ENCODE measurements at places on chromosomes 2 and 18. TPM values are rescaled to one million over a fixed set of nuclear protein-coding genes. Genes with fewer than 3 reads are reported as not detected.

The POTEC gene
- total RNA-seq: not detected

The GATA6 gene
- 58.8 TPM for total RNA-seq

The GLI2 gene
- total RNA-seq: 1.0 TPM

The VSNL1 gene
- total RNA-seq: 2.1 TPM

The BMP10 gene
- total RNA-seq: not detected

The UGT1A6 gene
- total RNA-seq: 8.5 TPM

The MROH2A gene
- 0.20 TPM for total RNA-seq

The CABLES1 gene
- 8.1 TPM for total RNA-seq

The LRRC30 gene
- total RNA-seq: not detected

The LIMS3 gene
- 1.6 TPM for total RNA-seq

The SEMA4C gene
- 17.5 TPM for total RNA-seq

The C1QL2 gene
- total RNA-seq: not detected

The TMEFF2 gene
- total RNA-seq: 1.0 TPM

The KRTCAP3 gene
- 43.9 TPM for total RNA-seq

The EPC2 gene
- total RNA-seq: 36.3 TPM

The MOCOS gene
- total RNA-seq: 3.3 TPM

The DSG4 gene
- not detected for total RNA-seq

The DSC3 gene
- not detected for total RNA-seq

The POTEE gene
- total RNA-seq: 0.27 TPM

The TUBA4A gene
- total RNA-seq: 69.7 TPM

The PAX8 gene
- 0.82 TPM for total RNA-seq

The ZCCHC2 gene
- total RNA-seq: 27.5 TPM

The FAM124B gene
- 0.43 TPM for total RNA-seq

The UGT1A9 gene
- 4.0 TPM for total RNA-seq

The NTSR2 gene
- not detected for total RNA-seq

The IMP4 gene
- total RNA-seq: 52.7 TPM

The SPP2 gene
- not detected for total RNA-seq

The SKOR2 gene
- total RNA-seq: not detected

The BCL11A gene
- 59.6 TPM for total RNA-seq

The CNDP1 gene
- 0.32 TPM for total RNA-seq

The PTH2R gene
- total RNA-seq: not detected

The APCDD1 gene
- 15.2 TPM for total RNA-seq

The HAAO gene
- 5.8 TPM for total RNA-seq

The IGFBP5 gene
- total RNA-seq: 628 TPM

The SLC5A7 gene
- total RNA-seq: 3.6 TPM

The FRZB gene
- 5.9 TPM for total RNA-seq

The THSD7B gene
- total RNA-seq: not detected

The LAMA1 gene
- total RNA-seq: 2.7 TPM

The PTPN2 gene
- total RNA-seq: 28.9 TPM

The CCL20 gene
- total RNA-seq: 12.9 TPM

The CYBRD1 gene
- total RNA-seq: 36.5 TPM

The C2orf81 gene
- 2.3 TPM for total RNA-seq

The EFHD1 gene
- 4.6 TPM for total RNA-seq

The GREB1L gene
- total RNA-seq: 0.29 TPM

The CRYBA2 gene
- total RNA-seq: 5.0 TPM

The ASAP2 gene
- 84.1 TPM for total RNA-seq

The ALLC gene
- not detected for total RNA-seq

The UGGT1 gene
- 47.1 TPM for total RNA-seq

The NEB gene
- total RNA-seq: 0.82 TPM
